ENCODE measurements at places on chromosomes 2 and 18. TPM values are rescaled to one million over a fixed set of nuclear protein-coding genes. Genes with fewer than 3 reads are reported as not detected.

Gene LAMA1
- total RNA-seq: not detected

Gene PLA2R1
- 0.40 TPM for total RNA-seq

Gene MZT2A
- 202 TPM for total RNA-seq

Gene SLC5A7
- total RNA-seq: not detected

Gene PPP1CB
- total RNA-seq: 231 TPM

Gene ST8SIA3
- not detected for total RNA-seq

Gene DOK6
- not detected for total RNA-seq

Gene IAH1
- total RNA-seq: 37.3 TPM

Gene ACKR3
- 19.6 TPM for total RNA-seq

Gene OR6B2
- not detected for total RNA-seq

Gene DSG4
- not detected for total RNA-seq

Gene FNDC4
- 5.3 TPM for total RNA-seq

Gene RGPD5
- 35.4 TPM for total RNA-seq

Gene SCN9A
- 5.2 TPM for total RNA-seq

Gene SCN2A
- not detected for total RNA-seq
